ENCODE measurements at places on chromosomes 6 and 20.

DNA sequence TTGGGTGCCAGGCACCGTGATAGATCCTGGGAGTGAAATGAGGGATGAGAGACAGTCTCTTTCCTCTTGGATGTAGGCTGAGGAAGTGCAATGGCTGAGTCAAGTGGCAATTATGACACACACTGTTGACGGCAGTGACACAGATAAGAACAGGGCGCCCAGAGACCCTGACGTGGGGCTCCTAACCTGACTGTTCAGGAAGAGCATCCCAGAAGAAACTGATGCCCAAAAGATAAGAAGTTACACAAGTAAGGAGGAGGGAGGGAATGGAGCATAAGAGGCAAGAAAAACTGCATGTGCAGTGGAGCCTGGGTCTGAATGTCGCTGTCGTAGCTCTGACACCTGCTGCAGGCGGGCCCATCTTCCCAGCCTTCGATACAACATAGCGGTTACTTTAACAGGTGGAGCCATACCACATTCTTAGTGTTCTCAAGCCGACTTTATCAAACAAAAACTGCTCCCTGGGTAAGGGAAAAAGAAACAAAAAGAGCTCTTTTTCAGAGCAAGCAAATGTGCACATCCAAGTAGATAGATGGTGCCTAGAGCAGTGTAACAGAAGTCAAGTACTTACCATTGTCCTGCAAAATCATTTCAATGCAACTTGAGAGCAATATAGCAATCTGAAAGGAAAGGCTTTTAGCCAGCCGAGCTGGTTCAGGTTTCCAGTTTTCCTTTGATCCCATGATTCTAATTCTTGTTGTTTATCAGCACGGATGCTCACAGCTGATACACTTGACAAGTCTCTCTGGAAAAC is 463.9 kb upstream of the JARID2 start:
- no peaks in the 10 kb centered on the region for H3K27me3 ChIP-seq
- DNase-seq = no peak
- H3K4me3 ChIP-seq = no peak overlapping the region
- no peaks in the 10 kb centered on the region for H3K4me1 ChIP-seq

- H3K4me3 ChIP-seq = no peak overlapping the region
- peaks cover 27% of the 10 kb centered on the region for H3K36me3 ChIP-seq
- no peak overlapping the region for H3K27ac ChIP-seq
- no peaks in the 10 kb centered on the region for H3K4me1 ChIP-seq
These were observed 14.9 kb downstream of the PLN start for GRCh38 chr6:118562959-118563358.

- H3K4me3 ChIP-seq = peak overlapping the region; percentile 77
- H3K36me3 ChIP-seq = peaks cover 35% of the 10 kb centered on the region
- H3K27ac ChIP-seq = peak overlapping the region; percentile 65
- H3K4me1 ChIP-seq = peaks cover 56% of the 10 kb centered on the region
- DNase-seq = peak; percentile 82
These were observed 5.9 kb downstream of the TP53INP2 start for GRCh38 chr20:34709831-34710567.

DNA sequence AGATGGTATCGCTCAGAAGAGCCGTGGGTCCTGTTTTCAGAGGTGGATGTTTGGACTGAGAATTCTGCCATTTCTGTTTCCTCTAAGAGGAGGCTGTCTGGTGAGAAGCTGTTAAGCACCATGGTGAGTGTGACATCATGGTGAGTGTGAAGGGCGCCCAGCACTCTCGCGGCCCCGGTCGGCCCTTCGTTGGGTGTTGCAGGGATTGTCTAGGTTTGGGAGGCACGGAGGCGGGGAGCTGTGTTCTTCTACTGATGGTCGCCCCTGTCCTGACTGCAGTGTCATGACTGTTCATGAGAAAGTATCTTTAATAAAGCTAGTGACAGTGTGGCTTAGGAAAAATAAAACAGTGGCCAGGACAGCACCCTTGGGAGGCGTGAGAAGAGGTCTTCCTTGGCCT is 70.4 kb downstream of the NOL4L start:
- no peak overlapping the region for H3K4me3 ChIP-seq
- H3K27ac ChIP-seq = no peak overlapping the region
- H3K27me3 ChIP-seq = no peaks in the 10 kb centered on the region

DNA sequence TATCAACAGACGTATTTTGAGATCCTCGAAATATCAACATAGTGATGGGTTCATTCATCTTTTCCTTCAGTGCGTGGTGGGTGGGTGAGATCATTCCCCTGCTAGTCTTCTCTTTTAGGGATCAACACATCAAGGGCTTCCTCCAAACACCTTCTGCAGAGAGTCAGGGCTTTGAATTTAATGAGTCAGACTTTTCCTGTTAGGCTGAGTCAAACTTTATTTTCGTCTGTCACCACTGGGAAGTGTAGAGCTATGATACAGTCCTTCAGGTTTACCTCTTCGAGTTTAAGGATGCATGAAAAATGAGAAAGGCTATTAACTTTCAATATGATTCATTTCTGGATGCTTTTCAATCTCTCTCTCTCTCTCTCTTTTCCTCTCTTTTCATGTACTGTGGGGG is 189.1 kb downstream of the BMP2 start:
- H3K27me3 ChIP-seq = no peaks in the 10 kb centered on the region
- H3K4me3 ChIP-seq = no peak overlapping the region
- H3K36me3 ChIP-seq = no peaks in the 10 kb centered on the region
- no peak for DNase-seq
